Inflammatory macrophage treated with lipopolysaccharide for 1 hour (primary cell): ENCODE measurements at places on chromosomes 7 and 10.
A peak's percentile ranks its signal among the peaks of the same experiment; 100 is the strongest.

- no peak for DNase-seq
Observed at GRCh38 chr7:65444899-65445823, 71.5 kb downstream of the ZNF92 start.

DNA sequence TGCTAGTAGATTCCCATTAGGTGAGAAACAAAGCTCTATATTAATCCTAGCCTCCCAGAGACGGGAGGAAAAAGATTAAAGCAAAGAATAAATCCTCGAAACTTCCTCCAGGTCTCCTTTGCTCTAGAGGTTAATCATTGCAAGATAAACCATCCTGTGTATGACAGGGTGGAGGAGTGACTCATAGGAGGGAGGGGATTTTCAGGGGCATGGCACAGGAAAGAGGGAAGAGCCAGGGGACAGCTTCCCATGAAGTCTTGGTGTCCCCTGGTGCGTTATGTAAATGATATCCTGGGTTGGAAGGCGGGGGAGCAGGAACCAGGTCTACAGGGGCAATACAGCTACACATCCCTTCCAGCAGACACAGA, 780 bp downstream of the CYP3A5 start:
- peak; percentile 67 for DNase-seq

DNA sequence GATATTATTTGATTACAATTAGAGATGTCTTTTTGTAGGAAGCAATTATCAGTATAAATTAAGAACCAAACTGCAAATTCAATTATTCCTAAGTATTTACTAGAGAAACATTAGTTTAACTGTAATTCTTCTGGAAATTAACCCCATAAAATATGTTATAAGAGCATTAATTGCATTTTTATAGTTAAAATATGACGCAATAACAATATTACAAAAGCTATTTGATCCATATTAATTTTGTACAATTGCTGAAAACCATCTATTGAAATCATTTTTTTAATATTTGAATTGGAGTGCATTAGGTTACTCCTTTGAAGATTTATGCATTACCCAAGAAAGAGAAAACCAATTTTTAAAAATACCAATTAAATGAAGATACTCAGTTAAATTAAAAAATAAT, 254.8 kb upstream of the LRRTM3 start:
- no peak for DNase-seq

DNA sequence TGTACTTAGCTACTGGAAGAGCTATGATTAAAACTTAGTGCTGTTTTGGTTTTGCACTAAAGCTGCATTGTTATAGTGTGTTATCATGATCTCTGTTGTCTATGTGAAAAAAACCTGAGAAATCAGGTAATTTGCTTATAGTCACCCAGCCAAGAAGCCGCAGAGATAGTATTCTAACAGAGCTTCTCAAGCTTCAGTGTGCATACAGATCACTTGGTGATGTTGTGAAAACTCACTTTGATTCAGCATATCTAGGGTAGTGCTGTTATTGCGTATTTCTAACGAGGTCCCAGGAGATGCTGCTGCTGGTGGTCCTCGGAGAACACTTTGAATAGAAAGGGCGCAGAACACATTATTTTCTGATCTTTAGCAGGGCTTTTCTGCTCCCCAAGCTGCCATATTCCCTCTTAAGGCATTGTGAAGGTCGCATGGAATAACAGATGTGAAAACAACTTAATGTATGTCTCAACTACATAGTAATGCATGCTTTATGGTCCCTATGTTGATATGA, 68.4 kb upstream of the PDCD4 start:
- no peak for DNase-seq

- no peak for DNase-seq
Observed at GRCh38 chr10:91865562-91866081, 43.7 kb downstream of the FGFBP3 start.

- DNase-seq: no peak
Observed at GRCh38 chr7:18395868-18396267, 99.7 kb upstream of the HDAC9 start.

DNA sequence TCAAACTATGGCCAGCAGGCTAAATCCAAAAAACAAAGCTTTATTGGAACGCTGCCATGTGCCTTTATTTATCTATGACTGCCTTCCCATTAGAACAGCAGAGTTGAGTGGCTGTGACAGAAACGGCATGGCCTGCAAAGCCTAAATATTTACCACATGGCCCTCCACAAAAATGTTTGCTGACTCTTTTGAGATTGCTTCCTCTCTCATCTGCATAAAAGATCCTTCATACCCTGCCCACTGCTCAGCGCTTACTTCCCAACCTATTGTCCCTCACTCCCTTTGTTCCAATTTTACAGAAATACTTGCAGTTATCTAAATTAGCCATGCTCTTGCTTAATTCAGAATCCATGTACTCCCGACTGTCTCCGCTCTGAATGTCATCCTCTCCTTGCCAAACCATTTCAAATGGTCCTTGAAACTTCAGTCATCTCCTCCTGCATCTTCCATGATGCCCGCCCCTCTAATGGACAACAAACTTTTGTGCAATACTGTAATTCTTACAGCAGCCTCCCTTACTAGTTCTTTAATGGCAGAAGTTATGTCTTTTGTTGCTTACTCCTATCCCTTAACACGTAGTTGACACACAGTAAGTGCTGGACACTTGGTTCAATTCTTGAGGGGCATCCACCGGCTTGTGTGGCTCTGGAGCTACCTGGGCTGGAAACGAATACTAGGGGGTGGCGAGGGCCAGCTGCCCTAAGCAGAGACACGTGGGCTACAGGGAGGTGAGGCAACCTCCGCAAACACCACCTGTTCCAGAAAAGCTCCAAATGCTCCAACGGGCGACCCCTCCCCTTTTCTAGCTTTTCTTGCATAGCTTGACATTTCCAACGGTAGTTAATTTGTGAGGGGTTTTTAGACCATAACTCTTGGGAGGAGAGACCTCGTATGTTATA, 832 bp downstream of the XRCC2 start:
- DNase-seq: no peak

DNA sequence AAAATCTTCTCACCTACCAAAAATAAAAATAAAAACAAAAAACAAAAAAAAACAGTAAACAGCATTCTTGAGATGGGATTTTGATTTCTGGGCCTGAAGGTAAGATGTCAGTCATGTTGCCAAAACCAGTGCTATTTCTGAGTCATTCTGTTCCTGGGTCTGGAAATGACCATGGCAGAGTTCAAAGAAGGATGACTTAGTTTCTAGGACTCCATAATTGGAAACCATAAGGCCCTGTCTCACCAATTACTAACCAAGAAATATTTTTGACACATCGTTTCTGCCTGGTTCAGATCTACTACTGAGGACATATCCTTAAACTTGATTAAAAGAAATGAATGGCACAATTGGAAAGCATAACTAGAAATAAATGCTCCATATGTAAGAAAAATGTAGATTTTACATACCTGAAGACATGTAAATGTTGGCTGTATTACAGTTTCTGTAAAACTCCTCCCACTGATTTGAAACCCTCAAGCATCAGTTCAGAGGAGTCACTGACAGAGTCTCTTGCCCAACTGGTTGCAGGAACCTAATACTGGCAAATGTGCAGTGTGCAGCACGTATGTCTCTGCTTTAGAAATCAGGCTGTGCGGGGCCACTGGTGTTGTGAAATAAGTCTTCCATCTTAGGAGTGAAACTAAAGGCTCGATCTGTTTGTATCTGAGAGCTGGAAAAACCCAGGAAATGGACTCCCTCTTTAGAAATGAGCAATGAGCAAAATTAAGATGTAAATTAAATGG, 84.8 kb upstream of the EGR2 start:
- DNase-seq: no peak

DNA sequence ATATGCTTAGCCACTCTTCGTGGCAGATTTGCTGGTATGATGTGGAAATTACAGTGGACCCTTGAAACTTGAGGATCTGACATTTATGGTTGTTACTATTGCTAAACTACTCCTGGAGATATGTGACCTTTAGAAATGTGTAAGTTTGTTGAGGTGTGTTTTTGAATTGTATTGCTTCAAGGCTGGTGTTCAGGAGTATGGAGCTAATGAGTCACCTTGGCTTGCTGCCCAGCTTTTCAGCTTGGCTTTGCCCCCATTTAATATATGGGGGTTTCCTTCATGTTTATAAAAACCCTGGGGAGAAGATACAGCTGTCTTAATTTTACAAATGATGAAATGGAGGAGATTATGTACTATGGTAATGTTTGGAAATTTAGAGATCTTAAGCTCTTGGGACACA, 11.6 kb downstream of the HBP1 start:
- peak; percentile 28 for DNase-seq

DNA sequence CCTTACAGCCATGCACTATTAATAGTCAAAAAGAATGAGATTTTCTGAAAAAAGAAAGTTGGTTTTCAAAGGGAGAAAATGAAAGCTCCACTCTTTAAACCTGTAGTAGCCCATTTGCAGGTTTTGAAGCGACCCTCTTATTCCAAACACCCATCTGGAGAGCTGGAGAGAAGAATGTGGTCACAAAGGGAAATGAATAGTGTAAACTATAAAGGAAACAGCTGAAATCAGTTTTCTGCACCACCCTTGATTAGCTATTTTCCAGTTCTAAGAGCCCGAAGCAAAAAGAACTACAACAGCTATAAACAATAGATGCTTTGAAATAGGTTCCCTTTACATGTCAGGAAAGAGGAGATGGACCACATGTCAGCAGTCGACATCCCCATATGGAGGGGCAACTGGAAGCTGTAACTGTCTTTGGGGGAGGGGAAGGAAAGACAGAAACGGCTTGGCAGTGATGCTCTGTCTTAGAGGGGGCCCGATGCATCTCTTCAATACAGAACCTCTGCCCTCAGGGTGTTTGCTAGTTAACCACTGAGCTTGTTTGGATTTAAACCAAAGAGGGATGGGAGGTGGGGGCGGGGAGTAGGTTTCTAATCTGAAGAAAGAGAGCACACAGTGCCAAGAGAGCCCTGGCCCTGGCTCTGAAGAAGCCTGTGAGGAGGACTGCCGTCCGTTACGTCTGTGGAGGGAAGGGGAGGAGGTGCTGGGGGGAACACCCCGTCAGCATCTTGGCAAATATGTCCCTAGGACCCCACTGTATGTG, 55.3 kb downstream of the CPVL start:
- no peak for DNase-seq

- DNase-seq: no peak
Observed at GRCh38 chr7:50782375-50783208, at the start of gene GRB10. GRB10 (minus strand) TSS chr7:50782896; CDS start chr7:50732322, 50,574 bp downstream.

- no peak for DNase-seq
Observed at GRCh38 chr7:3356173-3356572, 55.1 kb downstream of the SDK1 start.

- no peak for DNase-seq
Observed at GRCh38 chr10:59323036-59323459, 39.3 kb downstream of the FAM13C start.
